Activated CD8-positive, alpha-beta memory T cell treated with anti-CD3 and anti-CD28 coated beads for 4 hours (primary cell): ENCODE measurements at places on chromosomes 7 and 10.

DNA sequence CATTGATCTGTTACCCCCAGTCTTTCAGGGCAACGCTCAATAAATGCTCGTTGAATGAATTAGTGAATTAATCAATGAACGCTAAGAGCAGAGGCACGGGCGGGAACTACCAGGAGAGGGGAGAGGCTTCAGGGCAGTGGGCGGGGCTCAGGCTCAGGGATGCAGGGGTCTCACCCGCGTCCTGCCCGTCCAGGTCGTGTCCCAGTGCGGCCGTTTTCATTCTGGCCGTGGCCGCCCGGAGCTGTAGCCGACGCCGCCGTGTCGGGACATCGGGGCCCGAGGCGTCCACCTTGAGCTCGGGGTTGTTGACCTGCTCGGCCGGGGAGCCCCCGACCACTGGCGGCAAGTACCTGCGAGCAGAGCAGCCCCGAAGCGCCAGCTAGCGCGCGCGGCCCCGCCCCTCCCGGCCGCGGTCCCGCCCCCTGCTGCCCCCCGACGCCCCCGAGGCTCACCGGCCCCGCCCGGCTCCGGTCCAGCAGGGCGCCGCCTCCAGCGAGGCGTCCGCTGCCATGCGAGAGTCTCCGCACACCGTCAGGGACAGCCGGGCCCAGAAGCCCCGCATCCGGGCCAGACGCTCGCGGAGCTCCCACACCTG, 2.8 kb upstream of the GAL3ST4 start:
- DNase-seq = no peak

- DNase-seq = no peak
Observed at GRCh38 chr10:28179006-28179742, 123.7 kb downstream of the MPP7 start.

- no peak for DNase-seq
Observed at GRCh38 chr7:111568870-111569462, 6.7 kb upstream of the IMMP2L start.

- no peak for DNase-seq
Observed at GRCh38 chr7:45147858-45148652, 9.5 kb upstream of the RAMP3 start.

DNA sequence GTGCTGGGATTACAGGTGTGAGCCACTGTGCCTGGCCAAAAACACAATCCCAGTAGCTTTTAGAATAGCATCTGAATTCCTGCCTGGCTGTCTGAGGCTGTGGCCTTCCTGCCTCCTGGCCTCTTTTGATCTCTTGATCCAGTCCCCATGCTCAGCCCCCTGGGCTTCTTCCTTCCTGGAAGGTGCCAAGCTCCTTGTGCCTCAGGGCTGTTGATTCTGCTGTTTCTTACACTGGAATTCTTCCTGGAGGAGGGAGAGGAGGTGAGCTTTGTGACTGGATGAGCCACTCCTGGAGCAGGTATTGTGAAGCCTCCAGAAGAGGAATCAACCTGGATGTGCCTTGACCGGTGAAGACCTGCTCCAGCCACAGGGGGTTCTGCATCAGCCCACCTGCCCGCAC, 17.3 kb upstream of the MKI67 start:
- DNase-seq = no peak

DNA sequence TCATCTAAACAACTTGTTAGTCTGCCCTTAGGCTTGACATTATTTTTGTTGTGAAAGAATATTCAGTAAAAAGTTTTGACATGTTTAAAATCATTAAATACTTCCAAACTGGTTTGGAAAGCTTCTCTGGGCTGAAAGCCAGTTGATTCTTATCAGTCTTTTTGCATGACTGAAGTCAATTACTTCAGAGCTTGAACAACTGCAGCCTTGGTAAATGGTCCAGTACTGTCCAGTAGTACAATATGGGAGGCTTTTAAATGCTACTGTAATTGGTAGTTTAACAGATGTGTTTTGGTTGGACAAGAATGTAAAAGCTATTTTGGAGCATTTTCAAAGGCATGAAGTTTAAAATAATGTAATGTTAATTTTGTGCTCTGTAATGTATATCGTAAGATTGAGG, 103.4 kb downstream of the SDK1 start:
- no peak for DNase-seq

GRCh38 chr10:109991266-109991855, 16.4 kb upstream of the ADD3 start:
- no peak for DNase-seq

GRCh38 chr7:74344132-74344496, 54.9 kb downstream of the CLIP2 start:
- no peak for DNase-seq

DNA sequence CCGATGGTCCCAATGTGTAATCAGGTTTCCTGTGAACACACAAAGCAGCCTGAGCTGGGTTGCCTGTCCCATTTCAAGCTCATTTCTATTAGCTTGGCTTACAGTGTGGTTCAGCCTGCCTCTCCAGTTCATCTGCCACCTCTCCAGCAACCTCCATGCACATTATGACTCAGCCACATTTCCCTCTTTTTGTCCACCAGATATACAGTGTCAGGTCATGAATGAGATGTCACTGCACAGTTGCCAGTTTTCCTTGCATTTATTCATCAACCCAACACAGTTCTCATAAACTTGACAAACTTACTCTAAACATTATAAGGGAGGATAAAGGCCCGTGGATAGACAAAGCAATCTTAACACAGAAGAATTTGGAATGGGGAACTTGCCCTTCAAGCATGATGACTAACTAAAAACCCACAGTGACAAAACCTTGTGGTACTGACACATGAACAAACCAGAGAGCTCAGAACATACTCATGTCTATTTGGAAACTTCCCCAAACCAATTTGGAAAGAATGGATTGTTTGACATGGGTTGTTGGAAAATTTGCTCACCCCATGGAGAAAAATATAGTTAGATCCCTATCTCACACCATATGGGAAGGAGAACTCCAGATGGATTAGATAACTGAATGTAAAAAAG, 2.5 kb upstream of the CFAP58 start:
- no peak for DNase-seq

- DNase-seq = no peak
Observed at GRCh38 chr10:50431791-50432190, 180.5 kb upstream of the ASAH2 start.

DNA sequence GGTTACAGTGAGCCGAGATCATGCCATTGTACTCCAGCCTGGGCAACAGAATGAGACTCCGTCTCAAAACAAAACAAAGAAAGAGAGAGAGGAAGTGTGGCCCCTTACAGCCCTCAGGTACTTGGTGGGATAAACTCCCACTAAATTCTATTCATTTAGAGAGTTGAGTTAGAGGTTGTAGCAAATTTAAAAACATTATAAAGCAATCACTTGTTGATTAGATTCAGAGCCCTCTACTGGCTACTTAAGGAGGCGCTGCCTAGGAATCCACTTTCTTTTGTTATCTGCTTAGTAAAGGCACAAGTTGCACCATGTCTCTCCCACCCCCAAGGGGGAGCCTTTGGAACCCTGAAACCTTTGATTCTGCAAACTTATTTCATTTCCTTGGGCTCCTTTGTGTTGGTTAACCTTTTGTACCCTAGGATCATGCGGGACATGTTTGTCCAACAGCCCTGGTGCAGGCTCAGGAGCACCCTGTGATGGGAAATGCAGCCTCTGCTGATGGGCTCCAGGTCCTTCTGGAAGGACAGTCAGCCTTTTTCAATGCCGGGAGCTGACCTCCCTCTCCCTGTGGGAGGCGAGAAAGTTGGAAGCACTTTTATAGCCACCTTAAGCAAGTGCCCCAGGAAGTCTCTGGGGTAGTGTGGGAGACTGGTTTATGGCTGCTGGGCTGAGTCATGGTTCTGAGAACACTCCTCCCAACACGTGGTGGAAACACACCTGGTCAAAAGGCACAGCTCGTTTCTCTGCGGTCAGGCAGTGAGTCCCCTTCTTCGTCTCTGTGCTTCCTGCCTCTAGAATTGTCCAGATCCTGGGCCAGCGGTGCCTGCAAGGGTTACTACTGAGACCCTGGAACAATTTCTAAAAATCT, 2.3 kb downstream of the HKDC1 start:
- peak; percentile 51 for DNase-seq

GRCh38 chr7:98795741-98796493, 73.9 kb downstream of the TMEM130 start:
- no peak for DNase-seq

DNA sequence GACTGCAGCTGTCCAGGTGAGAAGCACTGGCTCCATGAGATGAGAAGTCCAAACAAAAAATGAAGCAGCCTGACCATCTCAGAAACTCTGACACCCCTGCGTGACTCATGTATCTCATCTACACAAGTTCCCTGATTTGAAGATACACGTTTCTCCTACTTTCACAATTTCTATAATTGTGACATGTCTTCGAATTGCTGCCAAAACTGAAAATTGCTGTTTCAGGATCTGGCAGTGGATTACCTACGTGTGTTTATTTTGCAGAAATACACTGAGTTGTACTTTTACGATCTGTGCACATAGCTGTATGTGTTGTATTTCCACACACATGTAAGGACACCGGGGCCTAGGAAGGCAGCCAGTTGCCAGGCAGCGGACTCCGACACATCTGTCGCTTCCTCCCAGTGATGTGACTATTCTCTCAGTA, 53.2 kb downstream of the LARP4B start:
- DNase-seq = no peak

DNA sequence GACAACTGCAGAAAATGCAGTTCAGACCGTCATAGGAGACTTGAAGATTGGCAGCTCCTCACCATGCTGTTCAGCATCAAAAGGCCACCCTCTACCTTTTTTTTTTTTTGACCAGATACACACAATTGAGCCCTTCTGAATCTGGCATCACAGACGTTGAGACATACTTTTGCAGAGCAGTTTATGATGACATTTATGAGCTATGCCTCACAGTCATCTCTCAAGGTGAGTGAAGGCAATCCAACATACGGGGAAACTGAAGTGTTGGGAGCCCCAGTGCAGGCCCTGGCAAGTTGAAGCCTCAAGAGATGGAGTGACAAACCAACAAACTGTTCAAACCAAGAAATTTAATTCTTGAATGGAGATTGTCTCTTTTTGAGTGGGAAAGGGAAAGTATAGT, 83.6 kb upstream of the DLX6 start:
- DNase-seq = no peak

DNA sequence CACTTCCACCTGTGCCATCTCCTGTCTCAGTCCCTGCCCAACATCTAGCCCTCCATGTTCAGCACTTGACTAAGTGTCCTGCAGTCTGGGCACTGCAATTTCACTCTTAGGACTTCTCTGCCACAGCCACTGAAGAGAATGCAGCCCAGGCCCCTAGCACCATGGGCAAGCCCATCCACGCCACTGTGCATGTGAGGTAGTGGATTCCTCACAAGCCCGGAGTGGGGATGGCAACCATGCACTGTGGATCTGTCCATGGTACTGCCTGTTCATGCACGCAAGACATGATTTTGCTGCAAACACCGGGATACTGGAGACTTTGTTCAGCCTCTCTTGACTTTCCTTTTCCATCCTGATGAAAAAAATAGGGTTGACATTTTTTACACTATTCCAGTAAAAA, 12.3 kb downstream of the DDC start:
- no peak for DNase-seq

- no peak for DNase-seq
Observed at GRCh38 chr10:122814493-122814892, 31.2 kb downstream of the CUZD1 start.

DNA sequence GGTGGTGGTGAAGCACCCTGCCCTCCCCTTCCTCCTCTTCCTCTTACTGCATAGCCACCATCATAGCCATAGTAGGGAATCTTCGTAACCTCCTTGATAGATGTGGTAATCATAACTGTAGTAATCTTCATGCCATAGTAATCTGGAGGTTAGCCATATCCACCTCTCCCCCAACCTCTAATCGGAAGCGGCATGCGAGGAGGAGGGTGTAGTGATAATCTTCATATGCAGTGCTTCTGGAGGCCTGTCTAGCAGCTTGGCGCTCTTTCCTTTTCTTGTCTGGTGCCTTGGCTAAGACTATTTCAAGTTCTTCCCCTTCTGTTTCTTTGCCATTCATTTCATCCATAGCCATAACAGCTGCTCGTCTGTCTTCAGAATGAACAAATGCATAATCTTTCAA, 90.9 kb downstream of the MLLT10 start:
- DNase-seq = no peak

- no peak for DNase-seq
Observed at GRCh38 chr10:86207226-86207625, 159.4 kb downstream of the GRID1 start.

GRCh38 chr7:70384024-70384423, 747.9 kb upstream of the GALNT17 start:
- DNase-seq = no peak

DNA sequence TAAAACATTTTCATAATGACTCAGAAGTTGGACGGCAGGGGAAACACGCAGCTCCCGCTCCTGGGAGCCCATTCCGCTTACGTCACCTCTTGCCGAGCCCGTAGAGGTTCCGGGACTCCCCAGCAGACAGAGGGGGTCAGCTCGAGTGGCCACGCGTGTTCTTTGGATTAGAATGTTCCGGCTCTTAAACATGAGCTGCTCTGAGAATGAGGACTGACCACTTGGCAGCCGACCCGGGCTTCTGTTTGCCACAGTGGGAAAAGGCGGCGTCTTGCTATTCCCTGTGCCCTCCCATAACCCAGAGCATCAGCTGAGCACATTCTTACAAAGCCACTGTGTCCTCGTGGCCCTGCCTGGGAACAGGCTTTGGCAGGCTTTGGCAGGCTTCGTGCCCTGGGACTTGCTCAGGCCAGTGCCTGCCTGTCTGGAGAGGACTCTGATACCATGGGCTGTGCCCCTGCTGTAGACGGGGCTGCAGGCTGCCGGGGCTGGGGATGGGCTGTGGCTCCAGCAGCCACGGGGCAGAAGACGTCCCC, 40.1 kb downstream of the PFKP start:
- DNase-seq = no peak

GRCh38 chr10:100114460-100114859, 32.8 kb upstream of the CPN1 start:
- DNase-seq = no peak

DNA sequence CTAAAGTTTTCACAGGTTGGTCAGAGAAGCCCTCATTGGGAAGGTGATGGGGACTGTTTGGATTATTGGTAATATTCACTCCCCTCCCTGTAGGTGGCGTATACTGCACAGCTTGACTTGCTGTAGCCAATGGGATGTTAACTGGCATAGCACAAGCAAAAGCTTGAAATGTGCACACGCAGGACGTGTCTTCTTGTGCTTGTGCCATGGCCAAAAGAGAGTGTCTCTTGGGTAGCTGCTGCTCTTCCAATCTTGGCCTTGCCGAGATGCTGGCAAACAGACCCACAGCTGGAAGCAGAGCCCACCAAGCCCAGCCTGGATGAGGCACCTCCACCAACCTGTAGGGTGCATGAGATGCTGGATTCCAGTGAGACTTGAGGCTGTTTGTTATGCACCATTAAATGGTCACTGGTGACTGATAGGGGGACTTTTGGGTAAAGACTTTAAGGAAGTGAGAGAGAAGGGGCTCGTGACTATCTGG, 266.0 kb downstream of the GRID1 start:
- no peak for DNase-seq

GRCh38 chr7:45888993-45889366, 692 bp downstream of the IGFBP1 start:
- no peak for DNase-seq

GRCh38 chr10:69865450-69865849, 63.7 kb downstream of the COL13A1 start:
- no peak for DNase-seq
